ENCODE measurements at places on chromosomes 11 and 22. TPM values are rescaled to one million over a fixed set of nuclear protein-coding genes. Genes with fewer than 3 reads are reported as not detected.

- DNase-seq, result no peak
Measured at GRCh38 chr11:64100360-64100759, 64.6 kb downstream of the FLRT1 start.

Gene OR4A16
- not detected for total RNA-seq

- no peak for DNase-seq
Measured at GRCh38 chr11:88377646-88378045, 40.1 kb upstream of the CTSC start.

- peak; percentile 57 for DNase-seq
Measured at GRCh38 chr11:2527621-2528291, 82.9 kb downstream of the KCNQ1 start.
